ENCODE measurements at places on chromosomes 5 and 9.

- no peak for DNase-seq
Measured at GRCh38 chr5:125152044-125152443, 405.6 kb upstream of the ZNF608 start.

GRCh38 chr9:127968700-127969383, 11.9 kb downstream of the EEIG1 start:
- DNase-seq = no peak

- peak; percentile 16 for DNase-seq
Measured at GRCh38 chr9:114538241-114538640, 33.0 kb upstream of the WHRN start.

- no peak for DNase-seq
Measured at GRCh38 chr5:135482381-135482933, 30.3 kb upstream of the TIFAB start.

DNA sequence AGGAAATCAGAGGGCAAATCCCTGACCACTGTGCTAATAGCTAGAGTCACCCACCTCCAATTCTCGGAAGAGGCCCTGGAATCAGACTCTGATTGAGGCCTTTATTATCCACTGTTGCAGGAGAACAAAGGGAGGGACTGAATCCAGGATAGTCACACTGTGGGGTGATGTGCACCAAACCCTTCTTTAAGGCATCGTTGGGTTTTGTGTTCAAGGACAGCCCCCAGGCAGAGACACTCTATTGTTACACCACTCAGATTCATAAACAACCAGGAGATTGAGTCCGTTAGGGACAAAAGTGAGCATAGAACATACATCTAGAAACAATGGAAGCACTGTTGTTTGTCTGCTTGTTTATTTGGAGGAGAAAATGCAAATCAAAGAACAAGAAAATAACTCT, 124.6 kb upstream of the TBCA start:
- no peak for DNase-seq

GRCh38 chr5:169577951-169578350, 5.6 kb upstream of the SPDL1 start:
- no peak for DNase-seq

DNA sequence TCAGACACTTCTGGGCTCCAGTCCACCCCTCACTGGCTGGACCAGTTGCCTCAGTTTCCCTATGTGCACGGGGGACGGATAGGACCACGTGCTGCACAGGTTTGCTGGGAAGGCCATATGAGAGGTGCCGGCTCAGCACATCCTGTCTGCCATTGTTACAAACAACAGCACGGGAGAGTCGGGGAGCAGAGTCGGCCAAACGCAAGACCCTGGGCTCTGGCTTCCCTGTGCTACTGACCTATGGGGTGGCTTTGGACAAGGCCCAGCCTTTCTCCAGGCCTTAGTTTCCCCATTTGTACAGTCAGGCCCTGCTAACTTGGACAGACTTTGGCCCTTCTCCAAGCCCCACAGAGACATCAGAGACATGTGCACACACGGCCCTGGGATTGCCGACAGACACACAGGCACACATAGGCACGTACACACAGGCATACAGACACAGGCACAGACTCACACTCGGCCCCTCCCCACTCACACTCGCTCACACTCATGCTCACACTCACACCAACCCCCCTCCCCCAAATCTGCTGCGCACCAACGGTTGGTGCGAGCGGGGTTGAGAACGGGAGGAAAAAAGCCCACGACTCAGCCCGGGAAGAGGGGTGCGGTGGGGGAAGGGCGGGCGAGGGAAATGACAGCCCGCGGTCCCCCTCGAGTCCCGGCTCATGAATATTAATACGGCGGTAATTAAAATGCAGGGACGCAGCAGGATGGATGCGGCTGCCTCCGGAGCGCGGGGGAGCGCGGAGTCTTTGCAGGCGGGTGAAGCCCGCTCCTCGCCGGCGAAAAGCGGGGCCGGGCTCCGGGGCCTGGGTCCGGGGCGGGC, 133.0 kb downstream of the C9orf50 start:
- DNase-seq = peak; percentile 65

GRCh38 chr5:154683101-154683880, 71.9 kb upstream of the LARP1 start:
- no peak for DNase-seq

- DNase-seq = no peak
Measured at GRCh38 chr9:97660847-97661246, 27.2 kb downstream of the NCBP1 start.

DNA sequence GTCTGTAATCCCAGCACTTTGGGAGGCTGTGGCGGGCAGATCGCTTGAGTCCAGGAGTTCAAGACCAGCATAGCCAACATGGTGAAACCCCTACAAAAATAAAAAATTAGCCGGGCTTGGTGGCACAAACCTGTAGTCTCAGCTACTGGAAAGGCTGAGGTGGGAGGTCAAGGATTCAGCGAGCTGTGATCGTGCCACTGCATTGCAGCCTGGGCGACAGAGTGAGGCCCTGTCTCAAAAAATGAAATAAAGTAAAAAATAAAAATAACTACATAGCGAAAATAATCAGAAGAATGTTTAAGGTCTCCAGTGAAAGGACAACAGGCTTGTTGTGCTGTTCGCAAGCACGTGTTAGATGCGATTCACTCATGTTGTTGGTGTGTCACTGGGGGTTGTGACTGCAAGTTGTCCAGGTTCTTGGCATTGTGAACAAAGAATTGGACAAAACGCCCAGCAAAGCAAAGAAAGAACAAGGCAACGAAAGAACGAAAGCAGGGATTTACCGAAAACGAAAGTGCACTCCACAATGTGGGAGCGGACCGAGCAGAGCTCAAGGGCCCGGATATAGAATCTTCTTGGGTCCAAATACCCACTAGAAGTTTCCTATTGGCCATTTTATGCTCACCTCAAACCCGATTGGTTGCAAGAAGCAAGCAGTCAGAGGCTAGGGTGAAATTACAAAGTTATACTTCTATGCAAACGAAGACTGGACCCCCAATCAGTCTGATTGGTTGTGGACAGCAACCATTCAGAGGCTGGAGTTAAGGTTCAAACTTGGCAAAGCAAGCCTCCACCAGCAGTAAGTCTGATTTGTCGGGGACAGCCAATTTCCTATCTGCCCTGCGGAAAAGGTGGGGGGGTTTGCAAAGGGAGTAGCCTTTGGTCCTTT, 844 bp upstream of the MCCC2 start:
- DNase-seq = peak; percentile 22

- DNase-seq = no peak
Measured at GRCh38 chr9:128621730-128622455, 34.8 kb downstream of the DYNC2I2 start.

DNA sequence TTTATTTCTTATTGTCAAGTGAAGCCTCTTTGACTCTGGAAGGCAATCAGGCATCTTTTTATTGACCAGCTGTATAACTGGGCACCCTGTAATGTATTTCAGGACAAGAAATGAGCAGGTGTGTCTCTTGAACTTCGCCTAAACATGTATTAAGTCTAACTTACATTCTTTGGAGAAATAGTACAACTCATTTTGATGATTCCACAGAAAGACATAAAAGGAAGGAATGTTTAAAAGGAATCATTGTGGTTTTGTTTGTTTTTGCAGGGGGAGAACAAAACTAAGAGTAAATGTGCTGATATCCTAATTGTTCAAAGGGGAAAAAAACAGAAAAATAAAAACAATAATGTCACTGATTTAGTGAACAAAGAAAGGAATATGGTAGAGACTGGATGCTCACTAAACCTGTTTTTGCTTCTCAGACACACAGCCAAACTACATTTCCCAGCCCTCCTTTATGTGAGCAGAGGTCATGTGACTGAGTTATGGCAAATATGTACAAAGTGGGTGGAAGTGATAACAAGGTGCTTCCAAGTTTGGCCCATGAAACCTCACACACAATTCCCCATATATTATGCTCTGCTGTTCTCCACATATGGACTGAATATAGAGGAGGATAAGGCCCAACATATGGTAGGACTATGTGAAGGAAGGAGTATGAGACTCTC, 150.6 kb upstream of the ACOT12 start:
- DNase-seq = no peak

- no peak for DNase-seq
Measured at GRCh38 chr5:103360475-103360874, 101.9 kb downstream of the MACIR start.

GRCh38 chr9:8751406-8751930, 951.9 kb upstream of the DMAC1 start:
- DNase-seq = no peak

DNA sequence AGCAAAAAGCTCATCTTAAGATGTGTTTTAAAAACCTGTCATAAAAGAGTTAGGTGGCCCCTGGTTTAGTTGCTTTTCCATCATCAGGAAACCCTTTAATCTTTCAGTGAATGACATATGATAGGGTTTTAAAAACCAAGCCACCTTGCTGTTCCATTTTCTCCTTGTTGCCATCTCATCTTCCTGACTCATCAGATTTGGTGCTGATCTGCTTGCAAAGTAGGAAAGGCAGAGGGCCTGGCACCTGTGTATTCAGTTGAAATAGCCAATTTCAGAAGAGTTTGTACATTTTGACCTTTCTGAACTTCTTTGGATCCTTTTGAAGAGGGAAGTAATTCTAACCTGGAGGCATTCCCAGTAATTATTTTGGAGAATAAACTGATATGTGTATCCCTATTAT, 272.7 kb downstream of the CD180 start:
- DNase-seq = no peak

- DNase-seq = no peak
Measured at GRCh38 chr9:80163889-80164288, 592.1 kb downstream of the TLE4 start.

DNA sequence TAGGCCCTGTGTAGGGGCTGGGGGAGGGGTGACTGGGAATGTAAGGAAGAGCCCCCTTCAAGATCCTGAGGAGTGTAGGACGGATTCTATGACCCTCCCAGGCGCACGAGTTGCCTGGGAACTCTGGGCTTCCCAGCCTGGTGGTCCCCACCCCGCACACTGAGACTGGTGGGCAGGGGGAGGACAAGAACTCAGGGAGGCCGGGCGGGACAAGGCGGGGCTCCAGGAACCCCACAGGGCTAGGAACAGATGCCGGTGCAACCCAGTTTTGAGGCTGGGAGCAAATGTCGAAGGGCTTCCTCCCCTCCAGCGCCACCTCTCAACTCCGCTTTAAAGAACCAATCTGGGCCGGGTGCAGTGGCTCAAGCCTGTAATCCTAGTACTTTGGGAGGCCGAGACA, 1.3 kb upstream of the VDAC1 start:
- no peak for DNase-seq

DNA sequence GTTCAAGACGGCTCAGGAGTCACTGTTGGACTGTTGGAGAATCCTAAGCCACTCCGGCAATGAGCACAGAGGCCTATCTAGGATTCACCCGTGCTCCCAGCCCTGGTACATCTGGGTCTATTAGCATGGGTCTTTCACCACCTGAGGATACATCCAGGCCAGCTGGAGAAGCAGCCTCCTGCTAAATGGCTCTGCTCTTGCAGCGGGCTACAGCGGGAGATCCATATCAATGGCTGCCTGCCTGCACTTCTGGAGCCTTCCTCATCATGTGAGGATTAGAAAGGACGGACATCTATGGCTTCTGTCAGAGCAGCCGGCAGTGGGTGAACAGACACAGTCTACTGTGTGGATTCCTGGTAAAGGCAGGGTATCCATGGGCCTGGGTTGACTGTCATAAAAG, 357.4 kb downstream of the MLLT3 start:
- DNase-seq = no peak

DNA sequence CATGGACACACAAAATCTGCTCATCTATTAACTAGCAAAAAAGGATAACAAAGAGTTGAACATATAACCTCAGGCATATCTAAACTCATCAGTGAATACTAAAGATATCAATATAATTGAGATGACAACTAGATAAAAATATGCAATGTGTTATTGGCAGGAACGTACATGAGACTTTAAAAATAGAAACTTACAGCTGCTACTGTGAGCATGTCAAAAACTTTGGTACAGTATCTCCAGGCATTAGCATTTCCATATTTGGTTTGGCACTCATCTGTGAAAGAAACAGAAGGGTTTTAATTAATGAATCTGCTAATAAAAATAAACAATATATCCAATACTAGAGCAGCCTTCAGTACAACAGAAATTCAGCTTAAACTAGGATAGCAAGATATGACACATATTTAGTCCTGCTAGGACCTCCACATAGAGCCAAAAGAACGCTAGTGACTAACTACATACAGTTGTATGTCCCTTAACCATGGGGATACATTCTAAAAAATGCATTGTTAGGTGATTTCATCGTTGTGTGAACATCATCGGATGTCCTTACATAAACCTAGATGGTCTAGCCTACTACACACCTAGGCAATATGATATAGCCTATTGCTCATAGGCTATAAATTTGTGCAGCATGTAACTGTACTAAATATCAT, 10.5 kb upstream of the SCAI start:
- no peak for DNase-seq

DNA sequence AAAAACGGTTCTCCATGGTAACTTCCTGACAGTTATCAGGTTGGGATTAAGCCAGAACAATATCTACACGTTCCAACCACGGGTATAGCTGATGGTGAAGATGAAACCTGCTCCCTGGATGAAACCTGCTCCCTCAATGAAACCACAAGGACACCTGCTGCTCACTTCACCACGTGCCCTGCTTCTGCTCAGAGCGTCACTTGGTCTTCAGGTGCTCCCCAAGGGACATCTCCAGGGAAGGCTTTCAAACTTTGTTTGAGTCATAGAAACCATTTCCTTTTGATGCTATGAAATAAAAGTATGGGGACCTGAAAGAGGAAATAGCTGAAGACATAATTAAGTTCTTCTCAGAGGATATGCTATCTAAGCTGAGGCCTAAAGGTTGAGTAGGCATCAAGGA, 242.4 kb downstream of the MED10 start:
- no peak for DNase-seq

DNA sequence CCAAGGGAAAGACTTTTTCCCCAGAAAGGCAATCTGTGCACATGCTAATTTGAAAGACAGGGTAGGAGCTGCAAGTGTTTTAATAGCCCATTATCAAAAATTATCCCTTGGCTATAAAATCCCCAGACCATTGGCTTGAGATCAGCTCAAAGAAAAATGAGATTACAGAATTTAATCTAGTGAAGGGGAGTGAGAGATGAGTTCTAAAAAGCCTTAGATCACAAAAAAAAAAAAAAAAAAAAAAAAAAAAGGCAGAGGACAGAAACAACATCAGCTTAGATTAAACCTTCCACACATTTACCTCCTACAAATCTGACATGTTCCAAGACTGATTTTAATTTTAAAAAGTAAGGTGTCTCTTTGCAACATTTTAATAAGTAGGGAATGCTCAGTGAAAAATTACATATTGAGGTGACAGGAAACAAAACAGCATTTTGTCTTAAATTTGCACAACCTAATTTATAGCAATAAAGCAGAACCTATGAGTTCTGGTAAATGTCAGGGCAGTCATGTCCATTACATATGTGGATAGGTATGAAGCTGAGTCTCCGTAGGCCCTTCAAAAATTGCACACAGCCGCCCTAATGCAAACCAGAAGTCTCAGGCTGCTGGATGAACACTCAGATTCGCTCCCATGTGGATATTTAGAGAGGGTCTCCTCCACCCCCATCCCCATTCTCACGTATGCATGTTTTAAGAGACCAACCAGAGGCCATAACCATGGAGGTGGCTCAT, 43.4 kb downstream of the NFIB start:
- no peak for DNase-seq

All from dermis microvascular lymphatic vessel endothelial cell (primary cell).